ENCODE measurements at places on chromosomes 4 and X.

GRCh38 chr4:73193659-73194058 is 64.9 kb downstream of the ANKRD17 start:
- no peak for DNase-seq

DNA sequence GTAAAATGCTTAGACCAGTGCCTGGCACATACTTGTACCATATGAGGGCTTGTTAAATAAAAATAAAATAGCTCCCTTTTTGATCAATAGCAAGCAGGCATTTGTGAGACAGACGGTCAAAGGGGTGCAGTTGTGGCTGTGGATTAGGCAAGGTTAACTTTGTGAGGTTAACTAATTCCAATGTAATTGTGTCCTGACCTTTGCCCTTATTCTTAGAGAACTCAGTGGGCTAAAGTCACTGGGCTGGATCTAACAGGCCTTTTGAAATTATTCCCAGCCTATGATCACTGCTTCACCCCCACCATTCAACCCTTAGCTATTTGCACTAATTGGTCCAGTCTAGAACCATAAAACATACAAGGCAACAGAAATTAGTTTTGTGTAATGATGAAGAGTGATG is 166.4 kb downstream of the MID1 start:
- DNase-seq, result no peak

DNA sequence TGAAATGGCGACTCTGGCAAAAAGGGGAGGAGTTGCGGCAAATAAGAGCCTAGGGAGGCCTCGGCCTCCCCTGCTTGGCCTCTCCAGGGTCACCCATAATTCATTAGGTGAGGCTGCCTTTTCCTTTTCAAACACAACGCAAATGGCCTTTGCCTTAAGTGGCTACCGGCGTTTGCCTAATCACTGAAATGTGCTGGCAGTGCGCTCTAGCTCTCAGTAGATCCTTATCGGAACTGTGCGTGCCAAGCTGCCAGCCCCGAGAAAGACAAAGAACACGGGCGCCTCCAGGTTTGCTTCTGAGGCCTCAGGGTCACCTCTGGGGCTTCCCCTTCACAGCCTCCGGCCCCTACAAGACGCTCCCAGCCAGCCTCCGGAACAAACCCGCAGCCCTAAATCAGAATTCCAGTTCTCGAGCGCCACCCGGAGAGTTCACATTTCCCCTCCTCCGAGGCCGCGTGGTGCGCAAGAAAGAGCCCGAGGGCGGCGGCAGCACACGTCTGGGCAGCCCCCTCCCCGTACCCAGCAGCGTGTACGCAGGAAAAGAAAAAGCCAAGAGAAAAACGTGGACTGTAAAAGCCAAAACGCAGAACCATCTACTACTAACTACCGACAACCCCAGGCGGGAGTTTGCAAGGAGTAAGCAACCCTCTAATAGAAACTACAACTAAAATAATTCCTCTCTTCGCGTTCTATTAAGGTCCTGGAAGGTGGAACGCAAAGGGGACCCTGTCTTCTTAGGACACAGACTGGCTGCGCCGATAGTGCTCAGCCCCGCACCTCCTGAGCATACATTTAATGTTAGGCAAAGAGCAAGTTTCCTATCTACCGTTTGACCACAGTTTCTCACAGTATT is 76.5 kb upstream of the BCOR start:
- peak; percentile 84 for DNase-seq

GRCh38 chr4:94803181-94803580 is 45.4 kb downstream of the BMPR1B start:
- no peak for DNase-seq

GRCh38 chr4:56762484-56763250 is 58.8 kb downstream of the SPINK2 start:
- no peak for DNase-seq

DNA sequence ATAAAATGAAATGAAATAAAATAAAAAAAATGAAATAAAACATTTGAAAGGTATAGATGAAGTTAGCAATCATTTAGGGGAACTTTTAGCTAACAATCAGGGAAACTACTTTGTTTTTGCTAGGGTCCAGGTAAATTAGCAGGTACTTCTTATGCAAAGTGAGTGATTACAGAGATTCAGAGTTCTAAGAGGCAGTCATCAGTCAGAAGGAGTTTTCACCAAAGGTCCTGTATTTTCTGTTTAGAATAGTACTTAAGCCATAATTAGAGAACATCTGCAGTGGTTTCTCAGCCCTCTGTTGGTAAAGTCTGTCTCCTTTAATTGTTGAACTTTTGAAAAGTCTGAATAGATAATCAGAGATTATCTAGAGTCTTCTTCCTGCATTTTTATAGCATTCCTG is 50.6 kb downstream of the STIM2 start:
- DNase-seq, result no peak

DNA sequence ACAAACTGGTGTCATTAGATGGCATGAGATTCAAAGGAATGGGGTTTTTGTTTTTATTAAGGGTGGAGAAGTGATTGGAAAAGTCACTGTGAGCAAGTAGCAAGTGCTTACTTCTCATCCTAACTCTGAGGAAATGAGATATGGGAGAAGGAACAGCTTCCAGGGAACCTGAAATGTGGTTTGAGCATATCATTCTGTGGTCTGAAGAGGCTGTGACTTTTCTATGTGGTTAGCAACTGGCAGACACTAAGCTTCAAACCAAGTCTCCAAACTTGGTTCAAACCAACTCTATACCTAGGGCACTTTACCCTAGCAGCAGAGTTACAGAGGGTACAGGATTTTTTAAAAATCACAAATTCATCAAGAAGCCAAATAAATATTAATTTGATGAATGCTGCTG is 58.2 kb downstream of the DCLK2 start:
- no peak for DNase-seq

DNA sequence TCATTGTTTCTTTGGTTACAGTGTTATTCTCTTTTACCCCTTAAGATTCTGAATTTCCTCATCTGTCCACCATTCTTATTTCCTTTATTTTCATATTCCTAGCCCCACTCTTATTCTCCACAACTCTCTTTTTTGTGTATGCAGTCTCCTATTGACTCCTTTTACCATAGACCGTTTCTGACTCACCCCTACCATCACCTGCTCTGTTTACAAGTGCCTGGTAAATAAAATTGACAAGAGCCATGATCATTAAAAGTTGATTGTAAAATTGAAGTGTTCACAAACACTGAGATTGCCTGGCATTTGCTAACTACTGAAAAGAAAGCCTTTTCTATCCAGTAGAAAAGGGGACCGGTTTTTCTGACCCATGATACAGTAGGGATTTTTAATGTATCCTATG is 54.4 kb downstream of the MRPL1 start:
- no peak for DNase-seq

DNA sequence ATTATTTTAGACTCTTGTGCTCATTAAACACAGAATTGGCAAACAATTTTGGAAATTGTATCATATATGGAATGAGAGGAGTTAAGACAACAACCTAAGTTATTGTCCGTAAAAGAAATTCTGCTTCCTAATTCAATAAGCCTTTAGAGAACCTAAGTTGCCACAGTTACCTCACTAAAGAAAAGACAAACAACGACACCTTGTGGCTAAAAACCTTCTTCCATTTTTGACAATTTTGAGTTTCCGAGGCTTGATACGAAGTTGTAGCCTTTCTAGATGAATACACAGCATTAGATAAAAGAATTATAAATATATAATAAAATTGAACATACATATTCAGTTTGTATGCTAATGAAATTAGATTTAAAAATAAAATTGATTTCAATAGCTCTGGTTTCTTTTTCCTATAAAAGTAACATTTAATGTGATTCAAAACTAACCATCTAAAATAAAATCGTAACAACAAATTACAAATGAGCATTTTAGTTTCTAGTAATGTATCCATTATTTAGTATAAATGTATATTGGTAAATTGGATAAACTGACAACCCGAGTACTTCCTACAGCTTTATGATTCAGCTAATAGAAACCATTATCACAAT is 275.1 kb downstream of the GPM6A start:
- no peak for DNase-seq

- no peak for DNase-seq
Measured at GRCh38 chrX:12999422-12999821, 24.5 kb downstream of the TMSB4X start.

- no peak for DNase-seq
Measured at GRCh38 chr4:8344377-8344776, 74.8 kb downstream of the HTRA3 start.

DNA sequence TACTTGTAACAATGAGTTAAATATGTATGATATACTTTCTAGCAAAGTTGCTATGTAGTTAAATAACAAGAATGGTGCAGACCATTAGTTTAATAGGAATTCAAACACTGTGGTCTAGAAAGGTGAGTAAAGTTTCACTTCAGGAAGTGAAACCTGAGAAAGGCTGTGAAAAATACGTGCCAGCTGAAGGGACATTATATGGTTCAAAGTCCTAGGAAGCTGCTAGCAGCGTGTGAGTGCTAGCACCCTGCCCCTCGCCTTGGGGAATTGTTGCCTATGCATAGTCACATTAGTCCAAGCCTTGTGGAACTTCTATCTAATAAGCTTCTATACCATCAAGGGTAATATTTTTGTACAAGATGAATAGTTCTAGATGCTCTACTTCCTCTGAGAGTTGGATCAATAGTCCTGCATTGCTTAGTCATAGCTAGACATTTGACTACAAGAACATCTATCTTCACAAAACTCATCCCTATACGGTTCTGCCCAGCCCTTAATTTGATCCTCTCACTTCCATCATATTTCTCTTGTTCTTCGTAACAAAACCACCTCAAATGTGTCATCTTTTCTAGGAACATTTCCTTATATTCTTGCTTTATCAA is 45.8 kb upstream of the ARSJ start:
- DNase-seq, result no peak

DNA sequence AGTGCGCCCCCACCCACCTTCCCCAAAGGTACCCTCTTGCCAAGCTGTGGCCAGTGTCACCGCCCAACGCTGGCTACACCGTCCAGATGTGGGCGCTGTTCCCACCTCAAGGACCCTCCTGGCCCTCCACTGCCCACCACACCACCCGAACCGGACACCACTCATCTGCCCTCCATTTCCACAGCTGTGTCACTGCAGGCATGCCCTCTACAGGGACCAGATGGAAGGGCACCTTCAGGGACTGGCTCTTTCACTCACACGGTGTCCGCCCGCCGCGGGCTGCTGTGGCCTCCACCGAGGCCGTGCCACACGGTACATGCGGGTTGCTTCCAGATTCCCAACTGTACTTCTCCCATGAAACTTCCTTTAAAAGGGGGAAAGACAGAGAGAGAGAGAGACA is 87.7 kb downstream of the FAM53A start:
- no peak for DNase-seq

GRCh38 chr4:168667376-168667775 is 170.5 kb downstream of the PALLD start:
- DNase-seq, result no peak

GRCh38 chrX:115452251-115452650 is 108.7 kb upstream of the PLS3 start:
- DNase-seq, result no peak

DNA sequence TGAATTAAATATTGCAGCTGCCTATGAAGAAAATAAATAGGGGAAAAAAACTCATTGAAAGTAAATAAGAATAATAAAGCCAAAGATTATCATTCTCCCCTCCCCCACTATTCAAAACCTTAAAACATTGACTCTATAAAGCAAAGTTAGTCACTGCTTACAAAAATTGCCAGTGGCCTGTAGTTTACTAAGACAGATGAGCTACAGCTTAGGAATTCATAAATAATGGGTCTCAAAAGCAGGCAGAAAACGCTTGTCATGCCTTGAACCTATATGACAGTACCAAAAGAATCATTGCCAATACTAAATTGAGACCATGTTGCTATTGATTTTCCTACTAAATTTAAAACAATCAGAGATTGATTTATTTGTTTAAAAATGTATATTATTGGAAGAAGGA is 78.9 kb downstream of the SLC10A7 start:
- no peak for DNase-seq

- DNase-seq, result no peak
Measured at GRCh38 chr4:1375051-1375721, 28.2 kb downstream of the UVSSA start.

GRCh38 chr4:170248576-170248975 is 158.8 kb upstream of the AADAT start:
- no peak for DNase-seq

GRCh38 chrX:40644821-40645358 is 2.5 kb downstream of the CXorf38 start:
- peak; percentile 73 for DNase-seq

DNA sequence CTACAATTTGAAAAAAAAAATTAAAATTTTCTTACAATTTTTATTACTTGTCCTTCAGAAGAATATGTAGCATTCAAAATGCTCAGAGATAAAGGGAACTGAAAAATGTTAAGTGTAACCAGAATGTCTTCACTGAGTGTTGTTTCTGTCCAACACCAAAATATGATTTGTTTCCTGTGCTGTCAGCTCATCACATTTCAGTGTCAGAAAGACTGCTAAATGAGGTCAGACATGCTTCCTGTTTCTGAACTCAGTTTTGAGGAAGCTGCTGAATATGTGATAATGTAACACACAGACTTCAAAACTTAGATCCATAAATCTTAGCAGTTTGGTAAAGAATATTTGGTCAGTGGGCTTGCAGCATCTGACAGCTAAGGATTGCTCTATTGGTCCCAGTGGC is 1849.7 kb downstream of the PCDH7 start:
- DNase-seq, result no peak

GRCh38 chr4:185592845-185593488 is 57.7 kb upstream of the PDLIM3 start:
- DNase-seq, result no peak

Data from activated CD8-positive, alpha-beta memory T cell treated with anti-CD3 and anti-CD28 coated beads for 24 hours (primary cell).